ENCODE measurements at places on chromosomes 1 and 21. TPM values are rescaled to one million over a fixed set of nuclear protein-coding genes. Genes with fewer than 3 reads are reported as not detected.

The C8B gene
- not detected for total RNA-seq

The F3 gene
- total RNA-seq = 51.6 TPM

The AMY2A gene
- not detected for total RNA-seq

The SH2D1B gene
- not detected for total RNA-seq

The ANKRD65 gene
- under 0.01 TPM for total RNA-seq

The SCAF4 gene
- total RNA-seq = 2.7 TPM

The UBL4B gene
- total RNA-seq = not detected

The AMY2B gene
- 1.5 TPM for total RNA-seq

The IFI44L gene
- 22.8 TPM for total RNA-seq

The LRRC53 gene
- total RNA-seq = not detected

The AQP10 gene
- total RNA-seq = 0.19 TPM

The GBP5 gene
- total RNA-seq = 0.38 TPM

The LCE1A gene
- total RNA-seq = not detected

The INTS7 gene
- total RNA-seq = 9.3 TPM

The PLA2G2D gene
- not detected for total RNA-seq

The PYHIN1 gene
- not detected for total RNA-seq

The S100B gene
- total RNA-seq = 0.28 TPM
